ENCODE measurements at places on chromosomes 11 and 22.

DNA sequence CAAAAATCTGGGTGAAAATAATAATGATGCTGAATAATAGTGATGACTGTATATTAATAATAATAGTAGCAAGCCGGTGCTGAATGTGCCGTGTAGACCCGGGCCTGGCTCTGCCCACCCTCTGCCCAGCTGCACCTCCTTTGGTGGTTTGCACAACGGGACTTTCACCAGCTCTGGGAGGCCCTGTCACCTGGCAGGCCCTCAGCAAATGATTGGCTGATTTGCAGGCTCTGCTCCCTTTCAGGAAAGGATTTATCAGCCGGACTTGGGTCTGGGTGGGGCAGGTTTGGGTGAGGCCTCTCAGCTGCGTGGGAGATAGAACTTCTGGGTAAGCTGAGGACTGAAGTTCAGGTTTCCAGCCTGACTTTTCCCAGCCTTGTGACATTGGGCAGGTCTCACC is 21.4 kb downstream of the KIAA1671 start:
- DNase-seq: no peak

- no peak for DNase-seq
Measured at GRCh38 chr22:37420686-37421467, 6.4 kb downstream of the ELFN2 start.

- no peak for DNase-seq
Measured at GRCh38 chr11:74021998-74022397, 13.1 kb upstream of the UCP3 start.

GRCh38 chr11:11430431-11430830 is 77.4 kb upstream of the CSNK2A3 start:
- DNase-seq: no peak

DNA sequence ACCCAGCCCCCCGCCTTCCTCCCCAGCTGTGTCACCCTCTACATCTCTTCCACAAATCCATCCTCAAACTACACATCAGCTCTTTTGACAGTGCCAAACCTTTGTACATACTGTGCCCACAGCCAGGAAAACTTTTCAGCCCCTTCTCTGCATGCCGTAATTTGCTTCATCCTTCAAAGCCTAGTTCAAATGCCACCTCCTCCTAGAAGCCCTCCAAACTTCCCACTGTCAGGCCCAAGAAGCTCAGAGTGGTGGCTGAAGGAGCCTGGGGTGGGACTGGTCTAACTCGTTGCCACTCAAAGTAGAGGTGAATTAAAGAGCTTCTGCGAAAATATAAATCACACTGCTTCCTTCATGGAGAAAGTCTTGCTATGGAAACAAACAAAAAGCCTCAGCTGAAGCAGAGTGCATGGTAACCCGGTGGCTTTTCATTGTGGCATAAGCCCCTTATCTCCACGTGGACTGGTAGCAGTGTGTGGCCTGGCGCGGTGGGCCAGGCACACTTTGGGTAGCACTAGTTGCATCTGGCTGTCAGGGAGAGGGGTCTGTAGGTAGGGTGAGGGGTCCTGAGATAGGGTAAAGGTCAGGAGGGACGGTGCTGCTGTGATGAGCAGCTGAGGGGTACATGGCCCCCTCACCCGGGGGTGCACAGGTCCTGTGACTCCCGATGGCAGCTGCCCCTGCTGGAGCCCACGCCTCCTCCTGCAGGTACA is 76.9 kb downstream of the MYO7A start:
- no peak for DNase-seq

DNA sequence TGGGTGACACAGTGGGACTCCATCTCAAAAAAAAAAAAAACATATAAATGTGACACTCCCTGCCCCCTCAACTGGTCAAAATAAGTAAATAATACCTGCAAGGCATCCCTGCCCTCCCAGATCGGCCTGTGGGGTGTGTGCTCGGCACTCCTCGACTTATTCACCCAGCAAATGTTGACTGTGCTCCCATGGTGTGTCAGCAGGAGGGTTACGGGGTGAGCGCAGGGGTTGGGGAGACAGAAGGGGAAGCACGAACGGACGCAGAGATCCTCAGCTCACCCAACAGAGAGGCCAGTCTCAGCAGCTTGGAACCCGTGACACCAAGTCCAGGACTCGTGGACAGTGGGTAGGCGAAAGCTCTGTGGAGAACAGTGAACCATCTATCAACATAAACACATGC is 1.6 kb upstream of the ADM2 start:
- DNase-seq: no peak

GRCh38 chr11:116130122-116130521 is 625.9 kb upstream of the CADM1 start:
- DNase-seq: no peak

DNA sequence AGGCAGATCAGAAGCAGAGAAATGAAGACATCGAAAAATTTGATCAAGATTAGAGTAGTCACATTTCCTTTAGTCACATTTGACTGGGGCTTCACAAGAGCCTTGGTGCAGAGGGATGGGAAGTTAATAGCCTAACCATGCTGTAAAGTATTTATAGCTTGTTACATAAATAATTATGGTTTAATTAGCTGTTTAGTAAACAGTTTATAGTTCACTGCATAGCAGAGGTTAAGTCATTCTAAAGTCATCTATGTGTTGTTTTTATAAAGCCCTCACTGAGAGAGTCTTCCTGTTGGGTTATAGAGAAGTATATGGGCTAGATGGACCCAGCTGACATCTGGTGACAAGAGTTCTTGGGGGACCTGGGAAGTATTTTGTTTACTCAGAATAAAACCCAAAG is 47.1 kb downstream of the INSC start:
- no peak for DNase-seq
